ENCODE measurements at places on chromosomes 2 and 18. TPM values are rescaled to one million over a fixed set of nuclear protein-coding genes. Genes with fewer than 3 reads are reported as not detected.

Gene NEURL3
- total RNA-seq = 0.26 TPM

Gene TMEM200C
- total RNA-seq = not detected

Gene DPYSL5
- not detected for total RNA-seq

Gene HNMT
- total RNA-seq = not detected

Gene CPLX4
- not detected for total RNA-seq

Gene ZBTB7C
- 0.29 TPM for total RNA-seq

Gene ATP6V1C2
- total RNA-seq = not detected

Gene CD302
- 0.43 TPM for total RNA-seq

Gene MOGAT1
- total RNA-seq = not detected

Gene RIT2
- total RNA-seq = not detected

Gene METAP1D
- 5.1 TPM for total RNA-seq

Gene CTAGE1
- total RNA-seq = not detected

DNA sequence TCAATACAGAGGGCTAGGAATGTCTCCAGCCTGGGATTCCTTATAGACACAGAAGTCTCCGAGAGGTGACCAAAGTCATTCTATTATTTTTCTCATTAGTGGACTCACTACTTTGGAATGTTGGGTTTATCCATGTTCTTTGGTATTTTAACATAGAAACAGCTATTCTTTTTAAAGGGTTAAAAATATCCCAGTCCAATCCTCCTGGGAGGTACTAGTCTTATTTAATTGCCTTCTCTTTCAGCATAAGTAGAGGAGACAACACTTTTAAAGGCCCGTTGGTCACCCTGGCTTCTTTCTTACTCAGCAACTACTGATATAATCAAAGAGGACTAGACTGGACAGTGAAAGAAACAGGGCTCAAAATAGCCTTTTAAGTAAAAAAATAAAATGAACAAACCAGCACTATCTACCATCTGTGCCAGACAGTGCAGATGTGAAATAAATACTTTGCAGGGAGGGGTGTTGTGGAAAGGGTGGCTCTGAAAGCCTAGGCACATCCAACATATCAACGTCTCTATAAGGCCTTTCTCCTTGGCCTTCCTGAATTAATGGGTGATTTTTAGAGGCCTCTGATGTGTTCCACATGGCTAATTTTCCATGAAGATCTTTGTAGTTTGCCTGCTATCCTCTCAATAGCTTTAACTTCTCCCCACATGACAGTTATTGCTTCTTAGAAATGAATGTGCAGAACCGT, 334.4 kb upstream of the THUMPD2 start:
- DNase-seq = no peak

DNA sequence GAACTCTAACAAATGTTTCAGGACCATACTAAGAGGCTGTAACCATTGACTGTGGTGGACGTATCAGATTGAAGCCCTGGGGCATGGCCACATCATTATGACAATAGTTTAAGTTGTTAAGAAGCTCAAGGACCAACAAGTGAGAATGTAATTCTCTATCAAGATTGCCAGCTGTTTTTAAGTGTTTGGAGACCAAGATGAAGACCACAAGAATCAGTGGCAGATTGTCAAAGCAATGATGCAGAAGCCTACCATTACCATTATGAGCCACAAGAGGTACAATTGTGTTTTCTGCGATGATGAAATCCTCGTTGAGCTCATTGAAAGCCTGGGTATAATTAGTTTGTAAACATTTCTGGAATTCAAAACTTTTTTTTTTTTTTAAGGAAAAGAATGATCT, 261.1 kb upstream of the ZEB2 start:
- no peak for DNase-seq

DNA sequence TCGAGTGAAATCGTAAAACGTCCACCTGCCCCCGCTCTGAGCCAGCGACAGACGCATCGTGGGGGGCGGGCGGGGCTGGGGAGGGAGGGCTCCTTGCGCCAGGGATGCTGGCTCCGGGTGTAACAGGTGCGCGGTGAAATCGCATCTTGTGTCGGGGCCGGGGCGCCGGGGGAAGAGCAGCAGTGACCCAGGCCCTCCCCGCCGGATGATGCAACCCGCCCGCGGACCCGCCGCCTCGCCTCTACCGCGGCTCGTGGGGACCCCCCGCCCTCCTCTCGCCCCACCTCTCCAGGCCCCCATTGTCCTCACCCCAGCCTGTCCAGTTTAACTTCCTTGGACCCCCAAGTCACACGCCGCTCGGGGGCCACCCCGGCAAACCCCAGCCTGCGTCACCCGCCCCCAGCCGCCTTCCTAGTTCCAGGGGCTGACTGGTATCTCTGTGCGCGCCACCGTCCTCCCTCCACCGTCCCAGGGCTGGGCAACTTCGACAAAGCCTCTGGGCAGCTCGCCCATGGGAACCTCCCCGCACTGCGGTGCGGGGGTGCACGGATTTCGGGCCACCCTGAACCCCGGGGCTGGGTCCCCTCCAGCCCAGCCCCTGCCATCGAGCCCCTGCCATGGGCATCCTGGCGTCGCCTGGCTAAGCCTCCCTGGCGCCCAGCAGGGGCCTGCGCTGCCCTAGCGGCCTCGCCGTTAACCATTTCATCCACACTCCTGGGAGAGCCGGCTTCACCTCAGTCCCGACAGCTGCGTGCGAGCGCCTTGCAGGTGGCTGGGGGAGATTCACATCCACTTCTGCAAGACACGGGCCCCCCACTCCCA, 799 bp upstream of the KIF1A start:
- no peak for DNase-seq

DNA sequence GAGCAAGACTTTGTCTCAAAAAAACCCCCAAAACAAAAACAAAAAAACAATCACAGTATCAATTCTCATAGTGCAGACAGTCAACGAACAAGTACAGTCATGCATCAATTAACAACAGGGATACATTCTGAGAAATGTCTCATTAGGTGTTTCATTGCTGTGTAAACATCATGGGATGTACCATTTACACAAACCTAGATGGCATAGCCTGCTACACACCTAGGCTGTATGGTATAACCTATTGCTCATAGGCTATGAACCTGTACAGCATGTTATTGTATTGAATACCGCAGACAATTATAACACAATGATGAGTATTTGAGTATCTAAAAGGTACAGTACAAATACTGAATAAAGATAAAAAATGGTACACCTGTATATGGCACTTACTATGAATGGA, 67.8 kb upstream of the LMAN1 start:
- no peak for DNase-seq

- no peak for DNase-seq
Observed at GRCh38 chr2:68110102-68110501, 47.3 kb upstream of the C1D start.

- no peak for DNase-seq
Observed at GRCh38 chr2:30164131-30164925, 17.5 kb downstream of the YPEL5 start.

DNA sequence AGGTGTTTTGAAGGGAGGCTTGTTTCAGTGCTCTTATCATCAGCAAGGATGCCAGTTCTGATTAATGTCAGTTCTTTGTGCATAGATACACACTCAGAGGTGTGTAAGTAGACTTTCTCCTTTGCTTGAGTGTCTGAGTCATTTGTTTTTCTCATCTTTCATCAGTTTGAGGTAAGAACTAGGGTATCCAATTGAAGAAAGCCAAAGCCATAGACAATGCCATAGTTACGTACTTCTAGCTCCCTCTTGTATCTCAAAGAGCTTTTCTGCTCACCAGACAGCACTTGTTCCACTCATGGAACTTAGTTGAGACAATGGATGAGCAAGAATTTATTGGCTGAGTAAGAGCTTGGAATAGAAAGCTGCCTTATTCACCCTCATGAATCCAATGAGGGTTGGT, 520.1 kb downstream of the PIK3C3 start:
- no peak for DNase-seq

GRCh38 chr18:44795241-44795640, 114.6 kb downstream of the SETBP1 start:
- no peak for DNase-seq

DNA sequence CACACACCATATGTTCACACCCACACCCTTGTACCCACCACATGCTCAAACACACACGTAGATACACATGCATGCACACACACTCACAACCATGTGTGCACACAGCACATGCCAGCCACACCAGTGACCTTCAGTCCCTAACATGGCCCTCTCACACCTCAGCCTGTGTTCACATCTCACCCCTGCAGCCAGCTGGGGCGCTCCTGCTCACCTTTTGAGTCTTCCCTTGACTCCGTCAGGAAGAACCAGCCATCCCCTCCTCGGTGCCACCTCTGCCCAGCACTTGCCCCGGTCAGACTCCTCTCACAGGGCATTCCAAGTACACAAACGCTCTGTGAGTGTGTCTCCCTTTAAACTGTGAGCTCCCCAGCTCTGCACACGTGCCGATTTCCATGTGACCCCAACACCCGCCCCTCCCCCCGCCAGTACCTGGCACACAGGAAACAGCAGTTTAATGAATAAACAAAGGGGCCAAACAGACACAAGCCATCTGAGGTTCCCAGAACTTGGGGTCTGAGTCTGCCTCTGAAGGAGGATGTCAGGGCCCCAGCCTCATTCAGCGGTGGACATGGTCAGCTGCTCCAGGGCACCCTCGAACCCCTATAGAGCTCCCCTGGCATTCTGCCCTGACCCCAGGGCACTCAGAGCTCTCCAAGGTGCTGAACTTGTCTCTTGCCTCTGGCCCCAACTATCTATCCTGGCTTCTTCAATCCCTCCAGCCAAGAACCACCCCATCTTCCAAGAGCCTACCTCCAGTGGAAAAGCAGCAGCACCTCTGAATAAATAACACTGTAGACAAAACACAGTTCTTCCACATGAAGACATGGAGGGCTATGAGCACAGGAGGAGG, 252.9 kb downstream of the ATAD2B start:
- DNase-seq = no peak

DNA sequence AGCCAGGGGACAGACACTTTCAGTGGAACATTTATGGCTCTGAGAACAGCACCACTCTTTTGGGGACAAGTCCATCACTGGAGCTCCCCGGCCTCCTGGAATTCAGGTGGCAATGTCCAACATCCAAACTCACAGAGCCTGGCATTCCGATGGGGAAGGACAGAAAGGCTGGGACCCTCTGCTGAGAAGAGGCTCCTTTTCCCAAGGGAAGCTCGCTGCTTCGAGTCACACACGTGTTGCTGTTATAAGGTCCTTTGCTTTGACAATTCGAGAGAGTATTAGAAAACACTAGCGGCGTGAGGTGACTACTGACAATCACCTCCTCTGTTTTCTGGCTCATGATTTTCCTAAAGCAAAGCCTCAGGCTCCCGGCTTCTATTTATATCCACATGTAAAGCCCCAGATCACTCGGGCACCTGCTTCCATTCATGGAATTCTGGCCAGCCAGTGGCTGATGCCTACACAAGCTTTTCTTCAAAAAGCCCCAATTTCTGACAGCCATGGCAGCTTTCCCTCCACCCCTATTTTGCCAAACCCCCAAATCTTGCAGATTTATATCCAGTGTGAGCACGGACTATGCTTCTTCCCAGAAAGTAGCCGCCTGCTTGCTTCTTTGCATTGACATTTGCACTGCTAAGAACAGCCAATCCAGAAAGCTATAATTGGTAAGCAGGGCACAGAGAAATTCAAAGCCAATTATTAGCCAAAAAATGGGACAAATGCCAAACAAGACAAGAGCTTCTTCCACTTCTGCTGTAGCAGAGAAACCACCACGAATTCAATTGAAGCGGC, 67.3 kb downstream of the NDUFA10 start:
- DNase-seq = no peak

DNA sequence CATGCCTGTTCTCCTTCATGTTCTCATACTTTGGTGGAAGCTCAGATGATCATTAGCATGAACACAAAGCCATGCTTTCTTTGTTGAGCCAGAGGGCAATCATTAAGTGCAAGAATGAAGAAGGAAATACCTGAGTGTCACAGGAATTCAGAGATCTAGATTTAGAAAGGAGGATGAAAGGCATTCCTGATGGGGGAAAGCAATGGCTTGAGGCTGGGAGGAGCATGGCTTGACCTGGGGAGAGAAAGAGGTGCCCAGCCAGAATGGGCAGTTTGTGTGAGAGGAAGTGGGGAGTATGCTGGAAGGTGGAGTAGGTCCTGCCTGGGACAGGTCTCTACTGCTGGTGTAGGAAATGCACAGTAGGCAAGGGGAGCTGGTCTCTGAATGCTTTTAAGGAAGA, 35.1 kb downstream of the SLC4A3 start:
- DNase-seq = no peak

DNA sequence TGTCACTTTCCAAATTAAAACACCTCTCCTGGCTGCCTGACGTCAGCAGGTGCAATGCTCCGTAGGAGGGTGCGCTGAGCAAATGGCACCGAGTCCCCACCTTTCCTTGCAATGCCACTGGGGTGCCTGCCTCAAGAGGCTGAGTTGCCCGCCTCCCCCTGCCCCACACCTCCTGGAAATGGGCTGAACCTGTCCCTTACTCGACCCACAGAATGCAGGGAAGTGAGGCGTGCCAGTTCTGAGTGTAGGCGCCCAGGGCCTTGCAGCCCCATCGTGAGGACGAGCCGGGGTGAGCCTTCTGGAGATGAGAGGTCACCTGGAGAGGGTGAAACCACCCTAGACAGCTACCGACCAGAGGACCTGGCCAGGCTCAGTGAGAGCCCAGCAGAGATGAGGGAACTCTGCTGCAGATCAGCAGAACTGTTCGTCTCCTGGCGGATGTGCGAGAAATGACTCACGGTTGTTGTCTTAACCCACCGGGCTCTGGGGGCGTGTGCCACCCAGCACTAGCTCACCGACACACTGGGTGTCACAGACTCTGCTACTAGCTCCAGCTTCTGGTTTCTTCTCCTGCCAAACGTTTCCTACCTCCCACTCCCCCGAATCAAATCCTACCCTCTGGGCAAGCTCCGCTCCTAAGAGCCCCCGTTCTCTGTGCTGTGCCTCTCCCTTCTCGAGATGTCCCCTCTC, 168.7 kb upstream of the HDAC4 start:
- no peak for DNase-seq

- no peak for DNase-seq
Observed at GRCh38 chr2:147469471-147469870, 375.4 kb upstream of the ACVR2A start.

GRCh38 chr18:66769375-66769774, 165.5 kb upstream of the CDH19 start:
- no peak for DNase-seq

DNA sequence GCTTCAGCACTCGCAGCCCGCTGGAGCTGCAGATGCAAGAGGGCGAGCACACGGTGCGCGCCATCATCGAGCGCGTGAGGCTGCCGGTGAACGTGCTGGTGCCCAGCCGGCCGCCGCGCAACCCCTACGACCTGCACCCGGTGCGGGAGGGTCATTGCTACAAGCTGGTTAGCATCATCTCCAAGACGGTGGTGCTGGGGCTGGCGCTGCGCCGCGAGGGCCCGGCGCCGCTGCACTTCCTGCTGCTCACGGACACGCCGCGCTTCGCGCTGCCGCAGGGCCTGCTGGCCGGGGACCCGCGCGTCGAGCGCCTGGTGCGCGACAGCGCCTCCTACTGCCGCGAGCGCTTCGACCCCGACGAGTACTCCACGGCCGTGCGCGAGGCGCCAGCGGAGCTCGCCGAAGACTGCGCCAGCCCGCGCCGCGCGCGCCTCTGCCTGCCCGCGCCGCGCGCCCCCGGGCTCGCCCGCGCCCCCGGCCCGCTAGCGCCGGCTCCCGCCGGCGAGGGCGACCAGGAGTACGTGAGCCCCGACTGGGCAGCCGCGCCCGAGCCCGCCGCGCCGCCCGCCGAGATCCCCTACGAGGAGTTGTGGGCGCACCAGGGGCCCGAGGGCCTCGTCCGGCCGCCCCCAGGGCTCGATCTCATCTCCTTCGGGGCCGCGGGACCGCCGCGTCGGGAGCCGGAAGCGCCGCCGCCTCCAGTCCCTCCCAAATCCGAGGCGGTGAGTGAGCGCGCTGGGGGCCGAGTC, 11.8 kb downstream of the GAREM2 start:
- peak; percentile 85 for DNase-seq

GRCh38 chr2:69625078-69625795, 18.3 kb downstream of the AAK1 start:
- DNase-seq = no peak

Data from activated T-cell treated with anti-CD3 and anti-CD28 coated beads, Interleukin-2, amount 50 U/mL, for 4 hours (primary cell).